ENCODE measurements at places on chromosomes 3 and 15. TPM values are rescaled to one million over a fixed set of nuclear protein-coding genes. Genes with fewer than 3 reads are reported as not detected.
A peak's percentile ranks its signal among the peaks of the same experiment; 100 is the strongest.

DNA sequence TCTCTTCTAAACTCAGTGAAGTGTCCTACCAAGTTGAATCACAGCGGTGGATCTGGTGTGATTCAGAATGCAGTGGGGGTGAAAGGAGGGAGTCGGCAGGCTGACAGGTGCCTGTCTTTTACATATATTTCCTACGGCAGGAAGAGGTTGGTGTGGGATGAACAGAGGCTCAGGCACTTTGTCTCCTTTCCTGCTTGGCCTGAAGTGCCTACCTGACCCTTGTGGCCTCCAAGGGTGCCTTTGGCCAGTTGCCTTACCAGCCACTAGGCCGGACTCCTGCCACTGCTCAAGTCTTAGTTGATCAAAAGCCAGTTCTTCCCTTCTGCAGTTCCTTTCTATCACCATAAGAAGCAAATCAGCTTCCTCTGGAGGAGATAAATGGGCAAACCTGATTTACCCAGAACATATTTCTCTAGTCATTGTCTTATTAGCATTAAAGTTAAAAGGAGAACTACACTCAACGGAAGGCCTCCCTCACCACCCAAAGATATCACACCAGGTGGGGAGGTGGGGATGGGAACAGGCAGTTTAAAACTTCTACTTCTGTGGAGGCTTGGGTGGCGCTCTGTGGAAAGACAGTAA is 52.1 kb downstream of the CRTC3 start:
- DNase-seq: no peak

DNA sequence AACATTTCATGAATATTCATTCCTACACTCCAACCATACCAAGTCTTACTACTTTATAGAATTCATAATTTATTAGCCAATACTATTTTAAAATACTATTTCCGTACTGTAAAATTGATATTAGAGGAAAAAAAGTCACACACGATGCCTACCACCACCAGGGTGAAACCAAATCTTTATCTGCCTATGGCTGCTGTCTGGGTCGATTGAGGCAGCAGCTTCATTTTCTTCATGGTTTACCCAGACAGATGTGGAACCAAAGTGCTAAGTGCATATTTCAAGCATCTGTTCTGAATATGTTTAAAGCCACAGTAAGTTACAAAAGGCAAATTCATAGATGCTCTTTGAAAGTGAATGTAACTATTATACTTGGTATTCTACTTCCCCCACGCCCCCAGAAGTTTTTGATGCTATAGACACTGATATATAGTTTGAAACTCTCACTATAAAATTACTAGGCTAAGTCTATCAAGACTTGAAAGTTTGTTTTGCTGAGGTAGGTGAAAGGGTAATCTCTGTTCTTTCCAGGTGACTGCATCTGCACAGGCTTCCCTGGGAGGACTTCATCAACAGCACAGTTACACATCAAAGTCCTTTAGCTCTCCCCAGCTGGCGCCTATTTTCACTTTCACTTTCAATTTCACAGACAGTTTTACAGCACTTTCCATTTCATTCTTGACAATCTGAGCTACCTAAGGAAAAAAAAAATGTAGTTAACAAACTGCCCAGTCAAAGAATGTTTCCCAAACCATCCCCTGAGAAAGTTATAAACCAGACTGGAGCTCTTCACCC is 113.9 kb downstream of the POLQ start:
- DNase-seq: no peak

GRCh38 chr3:47854267-47854666 is 51.3 kb downstream of the DHX30 start:
- no peak for DNase-seq

GRCh38 chr15:65752151-65752700 is 39.9 kb downstream of the DENND4A start:
- DNase-seq: no peak

DNA sequence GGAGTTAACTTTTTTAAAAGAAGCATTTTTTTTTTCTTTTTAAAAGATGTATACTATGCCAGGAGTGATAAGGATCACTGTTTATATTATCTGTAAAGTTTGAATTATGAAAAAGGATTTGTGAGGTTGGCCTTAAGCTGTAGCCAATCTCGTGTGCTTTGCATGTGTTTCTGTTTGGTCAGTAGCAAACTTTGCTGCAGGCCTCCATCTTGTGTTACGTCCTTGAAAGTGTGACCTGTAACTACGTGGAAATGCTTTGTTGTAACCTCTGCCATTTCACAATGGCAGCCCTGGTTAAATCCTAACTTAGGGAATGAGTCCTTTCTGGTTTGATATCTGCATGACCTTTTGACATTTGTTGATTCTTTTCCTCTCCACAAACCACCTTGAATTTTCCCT is 1345.6 kb downstream of the NSUN3 start:
- no peak for DNase-seq

DNA sequence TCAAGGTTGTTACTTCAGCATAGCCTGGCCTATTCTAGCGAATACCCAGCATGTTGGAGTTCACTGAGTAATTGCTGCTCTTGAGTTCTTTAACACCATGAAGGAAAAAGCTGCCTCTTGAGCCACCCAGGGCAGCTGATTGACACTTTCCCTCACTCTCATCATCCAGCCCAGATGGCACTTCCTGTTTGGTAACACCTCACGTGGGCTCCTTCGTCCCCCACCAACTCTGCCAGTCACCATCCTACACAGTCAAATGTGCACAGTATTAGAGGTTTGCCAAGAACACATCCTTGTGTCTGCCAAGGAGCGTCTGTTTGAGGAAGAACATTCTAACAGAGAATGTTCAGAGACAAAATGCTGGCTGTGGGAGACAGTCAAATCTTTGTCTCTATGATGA is 266.3 kb downstream of the RPLP1 start:
- no peak for DNase-seq

DNA sequence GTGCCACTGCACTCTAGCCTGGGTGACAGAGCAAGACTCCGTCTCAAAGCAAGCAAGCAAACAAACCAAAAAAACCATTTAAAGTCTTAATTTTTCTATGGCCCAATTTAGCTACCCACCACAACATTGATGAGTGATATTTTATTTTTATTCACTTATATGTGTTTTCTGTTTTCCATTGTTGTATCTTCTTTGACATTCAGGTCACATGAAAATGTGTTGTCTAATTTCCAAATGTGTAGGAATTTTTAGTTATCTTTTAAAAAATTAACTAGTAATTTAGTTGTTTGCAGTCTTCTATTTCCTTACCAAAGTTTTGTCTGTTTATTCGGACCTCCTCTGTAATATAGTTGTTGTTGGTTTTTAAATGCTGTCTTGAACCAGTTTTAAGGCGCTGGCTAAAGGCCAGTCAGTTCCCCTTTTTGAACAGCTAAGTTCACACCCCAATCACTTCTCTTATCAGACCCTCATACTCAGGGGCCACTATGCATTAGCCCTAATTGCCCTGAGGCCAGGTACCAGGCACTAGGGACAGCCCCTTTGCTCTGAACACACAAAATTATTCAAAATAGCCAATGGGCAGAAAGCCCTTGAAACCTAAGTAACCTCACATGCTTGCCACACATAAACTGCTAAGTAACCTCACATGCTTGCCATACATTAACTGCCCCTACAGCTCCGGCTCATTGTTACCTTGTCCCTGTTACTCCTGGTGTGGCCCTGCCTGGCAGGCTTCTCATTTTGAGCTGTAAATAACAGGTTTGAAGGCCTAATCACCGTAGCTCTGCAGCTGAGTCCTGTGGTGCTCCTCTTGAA is 4.3 kb upstream of the CCR4 start:
- no peak for DNase-seq

Gene GP5
- 0.19 TPM for total RNA-seq

DNA sequence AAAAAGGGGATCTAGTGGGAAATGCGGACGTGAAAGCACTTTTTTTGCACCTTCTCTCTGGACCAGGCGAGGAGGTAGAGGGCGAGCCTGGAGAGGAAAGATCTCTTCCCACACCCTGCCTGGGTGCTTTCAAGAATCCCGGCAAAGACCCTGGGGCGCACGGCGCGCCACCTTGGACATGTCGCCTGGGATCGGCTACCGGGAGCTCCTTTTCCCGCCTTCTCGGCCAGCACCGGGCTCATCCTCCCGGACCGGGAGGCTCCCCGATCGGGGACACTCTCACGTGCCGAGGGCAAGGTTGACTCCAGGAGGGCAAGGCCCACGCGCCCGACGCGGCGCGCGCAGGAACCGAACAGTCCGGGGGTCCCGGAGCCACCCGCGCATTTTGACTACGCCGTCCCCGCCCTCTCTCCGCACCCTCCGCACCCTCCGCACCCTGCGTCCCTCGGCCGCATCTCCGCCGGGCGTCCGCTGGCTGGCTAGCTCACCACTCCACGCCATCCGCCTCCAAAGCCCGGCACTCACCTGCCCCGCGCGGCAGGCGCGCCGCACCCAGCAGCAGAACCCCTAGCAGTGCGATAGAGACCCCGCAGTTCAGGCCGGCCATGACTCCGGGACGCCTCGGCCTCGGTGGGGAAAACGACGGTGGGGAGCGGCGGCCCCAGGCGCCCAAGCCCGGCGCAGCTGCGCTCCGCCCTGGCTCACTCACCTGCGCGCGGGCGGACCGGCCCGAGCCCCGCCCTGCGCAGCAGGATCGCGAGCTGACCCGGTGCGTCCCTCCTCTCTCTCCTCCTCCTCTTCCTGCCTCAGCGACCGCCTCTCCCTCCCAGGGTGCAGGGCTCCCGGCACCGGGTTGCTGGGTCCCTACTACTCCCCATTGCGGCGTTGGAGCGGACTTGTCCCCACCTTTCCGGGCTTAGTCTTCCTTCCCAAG is at the start of gene CDCP1:
Gene CDCP1 (minus strand): TSS at position 698 of the 934 bp plus-strand sequence. CDS start 91 bp downstream, at position 607.
- no peak for DNase-seq

DNA sequence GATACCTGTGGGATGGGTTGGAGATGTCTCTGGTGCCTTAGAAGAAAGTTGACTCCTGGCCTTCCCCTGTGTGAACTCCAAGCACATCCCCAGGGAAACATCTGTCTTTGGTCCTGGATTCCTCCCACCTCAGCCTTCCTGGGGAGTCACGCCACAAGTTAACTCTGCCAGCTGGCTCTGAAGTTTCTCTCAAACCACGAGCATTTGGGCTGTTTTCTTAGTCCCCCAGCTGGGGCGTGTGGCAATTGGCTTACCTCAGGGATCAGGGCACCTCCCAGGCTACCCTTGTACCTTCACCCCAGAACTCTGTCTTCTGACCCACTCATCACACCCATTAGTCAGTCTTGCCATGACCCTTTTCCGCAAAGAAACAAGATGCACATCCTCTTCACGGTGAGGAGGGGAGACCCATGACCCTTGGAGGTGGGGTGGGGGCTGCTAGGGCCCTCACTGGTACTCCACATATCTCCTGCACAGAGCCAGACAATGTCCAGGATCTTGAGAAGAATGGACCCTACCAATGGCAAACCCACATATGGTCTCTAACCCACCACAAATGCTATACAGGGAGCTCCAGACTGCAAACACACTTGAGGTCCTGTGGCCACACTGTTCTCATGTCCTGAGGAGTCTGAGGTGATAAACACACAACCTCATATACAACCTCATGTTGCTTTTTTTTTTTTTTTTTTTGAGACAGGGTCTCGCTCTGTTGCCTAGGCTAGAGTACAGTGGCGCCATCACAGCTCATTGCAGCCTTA is 3.9 kb downstream of the NEIL1 start:
- no peak for DNase-seq

Gene KBTBD13
- total RNA-seq: 1.5 TPM

GRCh38 chr3:188349933-188350332 is 196.0 kb downstream of the LPP start:
- DNase-seq: no peak

Gene FBXW12
- total RNA-seq: not detected

DNA sequence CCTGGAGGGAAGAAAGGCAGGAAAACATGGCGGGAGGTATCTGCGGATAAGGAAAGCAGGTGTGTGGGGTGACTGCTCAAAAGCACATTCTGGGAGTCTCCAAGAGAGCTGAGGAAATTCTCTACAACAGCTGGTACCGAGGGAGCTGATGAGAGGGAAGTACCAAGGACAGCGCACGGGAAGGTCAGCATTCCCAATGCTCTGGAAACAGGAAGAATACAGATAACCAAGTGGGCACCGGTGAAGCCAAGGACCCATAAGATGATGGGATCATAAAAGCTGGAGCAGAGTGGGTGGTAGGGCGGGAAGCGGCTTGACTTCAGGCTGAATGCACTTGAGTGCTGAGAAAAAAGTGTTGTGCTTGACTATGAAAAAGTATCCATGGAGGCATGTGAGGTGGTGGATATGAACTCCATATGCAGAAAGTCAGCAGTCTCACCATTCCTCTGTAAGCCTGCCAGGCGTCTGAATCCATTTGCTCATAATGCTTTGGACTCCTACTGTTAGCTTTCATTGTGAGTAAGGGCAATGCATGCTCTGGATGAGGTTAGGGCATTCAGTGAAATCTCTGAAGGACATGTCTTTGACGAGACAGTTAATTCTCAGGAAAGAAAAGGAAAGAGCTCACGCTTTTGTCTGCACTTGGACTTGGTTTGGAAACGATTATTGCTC is 215.5 kb downstream of the NR1D2 start:
- DNase-seq: no peak

GRCh38 chr3:130870423-130870822 is 23.5 kb upstream of the ATP2C1 start:
- no peak for DNase-seq

Gene ARGFX
- not detected for total RNA-seq

- no peak for DNase-seq
Observed at GRCh38 chr3:35929158-35929557, 289.8 kb downstream of the ARPP21 start.

DNA sequence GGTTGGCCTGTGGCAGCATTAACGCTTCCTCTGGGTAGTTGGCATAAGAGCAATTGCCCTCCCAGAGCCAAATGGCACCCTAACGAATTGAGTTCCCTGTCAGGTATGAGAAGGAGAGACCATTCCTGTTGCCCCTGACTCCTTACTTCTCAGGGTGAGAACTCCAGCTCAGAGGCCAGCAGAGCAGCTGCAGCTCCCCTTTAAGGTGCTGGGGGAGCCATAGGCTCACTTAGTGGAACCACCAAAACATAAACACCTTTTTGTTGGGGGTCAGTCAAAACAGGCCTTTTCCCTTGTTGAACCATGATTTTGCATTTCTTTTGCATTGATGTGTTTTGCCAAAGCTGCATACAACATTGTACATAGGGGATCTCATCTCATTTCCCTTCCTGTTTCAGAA is 28.1 kb upstream of the LHFPL4 start:
- DNase-seq: no peak

DNA sequence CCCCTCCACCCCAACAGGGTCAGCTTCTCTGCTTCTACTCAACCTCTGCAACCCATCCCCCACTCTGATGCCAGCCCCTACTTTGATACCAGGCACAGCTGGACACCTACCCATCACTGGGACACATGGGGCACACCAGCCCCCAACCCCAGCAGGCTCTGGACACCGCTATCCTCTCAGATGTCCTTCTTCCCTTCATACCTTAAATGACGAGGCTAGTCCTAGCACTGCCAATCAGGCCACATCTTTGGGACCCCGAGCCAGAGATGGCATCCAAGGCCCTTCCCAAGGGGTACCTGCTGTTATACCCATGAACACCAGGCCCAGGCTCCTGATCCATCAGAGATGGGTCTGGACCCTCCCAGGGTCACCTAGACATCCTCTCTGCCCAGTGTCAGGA is 10.6 kb downstream of the POC1A start:
- peak; percentile 29 for DNase-seq

GRCh38 chr15:81211376-81211775 is 14.7 kb downstream of the IL16 start:
- no peak for DNase-seq

GRCh38 chr3:170458285-170458684 is 39.6 kb downstream of the CLDN11 start:
- DNase-seq: no peak

Gene IGSF10
- total RNA-seq: 2.2 TPM
